ENCODE measurements at places on chromosomes 4 and X. TPM values are rescaled to one million over a fixed set of nuclear protein-coding genes. Genes with fewer than 3 reads are reported as not detected.

Gene HTRA3
- total RNA-seq: 0.27 TPM

Gene ABCG2
- total RNA-seq: 3.1 TPM

Gene CTSO
- 2.2 TPM for total RNA-seq

Gene JCHAIN
- total RNA-seq: not detected

Gene TMPRSS11B
- total RNA-seq: not detected

GRCh38 chr4:1215141-1216075 is 33.5 kb downstream of the CTBP1 start:
- no peak for DNase-seq

DNA sequence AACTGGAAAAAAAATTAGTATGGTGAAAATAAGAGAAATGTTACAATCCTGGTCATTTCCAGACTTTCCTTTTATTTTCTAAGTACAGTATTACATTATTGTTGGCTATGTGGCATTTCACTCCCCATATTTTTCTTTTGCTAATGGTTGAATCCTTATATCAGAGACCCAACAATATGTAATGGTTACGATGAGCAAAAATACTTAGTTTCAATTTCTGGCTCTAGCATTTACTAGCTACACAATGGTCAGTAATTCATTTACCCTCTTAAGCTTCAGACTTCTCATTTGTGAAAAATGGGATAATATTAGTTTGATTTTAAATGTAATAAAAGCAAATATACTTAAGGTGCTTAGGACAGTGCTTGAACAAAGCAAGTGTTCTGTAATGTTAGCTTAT is 942.9 kb upstream of the PABPC4L start:
- DNase-seq: no peak

- DNase-seq: no peak
These were observed 12.9 kb downstream of the LETM1 start for GRCh38 chr4:1842993-1843448.

- no peak for DNase-seq
These were observed 10.2 kb downstream of the CC2D2A start for GRCh38 chr4:15479913-15480185.

- no peak for DNase-seq
These were observed 87.5 kb downstream of the LEF1 start for GRCh38 chr4:108081256-108081655.

DNA sequence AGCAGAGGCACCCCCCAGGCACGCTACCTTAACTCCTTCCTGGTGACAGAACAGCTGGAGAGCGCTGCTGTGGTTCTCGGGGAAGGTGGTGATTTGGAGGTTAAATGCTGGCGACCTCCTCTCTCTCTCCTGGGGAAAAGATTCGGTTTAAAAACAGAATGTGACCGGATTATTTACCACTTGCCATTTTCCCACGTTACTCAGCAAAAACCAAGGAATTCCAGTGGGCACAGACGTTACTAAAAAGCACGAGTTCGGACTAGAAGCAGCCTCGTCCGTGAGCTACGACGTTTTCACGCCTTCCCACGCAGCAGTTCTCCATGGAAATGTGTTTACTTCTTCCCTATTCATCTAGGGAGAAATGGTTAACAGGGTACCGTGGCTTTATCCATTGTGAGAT is 32.3 kb upstream of the C4orf50 start:
- no peak for DNase-seq

DNA sequence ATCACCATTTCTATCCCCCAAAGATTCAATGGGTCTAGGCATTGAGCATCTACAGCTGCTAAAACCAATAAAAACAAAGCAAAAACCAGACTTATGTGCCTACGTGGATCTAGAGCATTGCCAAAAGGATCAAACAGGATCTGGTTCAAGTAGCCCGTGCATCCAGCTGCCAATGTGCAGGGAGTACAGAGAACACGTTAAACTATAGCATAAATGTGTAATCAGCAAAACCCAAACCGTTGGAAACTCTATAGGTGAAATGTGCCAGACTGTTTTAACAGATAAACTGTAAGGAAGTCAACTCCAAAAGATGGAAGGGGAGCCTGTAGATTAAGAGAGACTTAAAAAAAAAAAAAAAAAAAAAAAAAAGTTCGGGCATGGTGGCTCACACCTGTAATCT is 58.5 kb downstream of the APOO start:
- no peak for DNase-seq

DNA sequence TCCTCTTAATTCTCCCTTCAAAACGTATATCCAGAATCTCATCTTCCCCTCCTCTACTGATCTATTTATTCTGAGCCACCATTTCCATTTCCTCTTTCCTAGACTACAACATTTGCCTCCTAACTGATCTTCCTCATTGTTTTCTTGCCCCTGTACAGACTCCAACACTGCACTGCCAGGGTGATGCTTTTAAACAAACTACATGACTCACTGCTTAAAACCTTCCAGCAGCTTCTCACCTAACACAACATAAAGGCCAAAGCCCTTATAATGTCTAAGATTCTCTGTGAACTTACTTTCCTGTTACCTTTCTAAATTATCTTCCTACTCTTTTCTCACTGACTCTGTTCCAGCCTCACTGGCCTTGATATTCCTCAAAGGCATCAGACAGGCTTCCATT is 161.0 kb upstream of the HS3ST1 start:
- no peak for DNase-seq

DNA sequence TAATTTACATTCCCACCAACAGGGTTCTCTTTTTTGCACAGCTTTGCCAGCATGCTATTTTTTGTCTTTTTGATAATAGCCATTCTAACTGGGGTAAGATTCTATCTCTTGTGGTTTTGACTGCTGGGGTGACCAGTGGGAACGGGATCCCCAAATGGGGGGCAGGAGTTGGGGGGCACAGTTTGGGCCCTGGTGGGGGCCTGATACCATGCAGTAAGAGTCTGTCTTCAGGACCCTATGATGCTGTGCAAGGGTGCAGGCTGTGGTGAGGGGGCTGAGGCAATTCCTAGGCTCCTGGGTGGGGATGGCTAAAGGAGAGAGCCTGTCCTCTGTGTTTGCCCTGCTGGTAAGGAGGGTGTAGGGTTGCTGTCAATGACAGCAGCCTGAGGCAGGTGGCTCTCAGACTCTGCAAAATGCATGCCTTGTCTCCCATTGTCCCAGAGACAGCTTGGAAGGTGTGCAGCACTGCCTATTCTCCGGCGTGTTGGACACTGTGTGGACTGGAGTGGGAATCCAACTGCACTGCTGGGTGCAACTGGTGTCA is 172.7 kb upstream of the ARHGAP24 start:
- no peak for DNase-seq

DNA sequence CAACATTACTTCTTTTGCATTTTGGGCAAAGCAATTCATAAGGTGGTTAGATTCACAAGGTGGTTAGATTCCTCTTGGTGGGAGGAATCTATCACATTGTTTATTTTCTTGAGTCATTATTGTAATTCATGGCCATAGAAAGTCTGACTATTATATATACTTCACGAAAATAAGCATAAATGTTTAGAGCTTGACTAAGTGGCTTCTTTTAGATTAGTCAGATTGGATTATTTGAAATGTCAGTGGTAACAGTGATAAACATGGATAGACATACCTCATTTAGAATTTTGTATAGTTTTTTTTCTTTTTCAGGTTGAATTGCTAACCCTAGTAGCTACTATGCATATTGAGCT is 24.9 kb upstream of the DYNLT3 start:
- no peak for DNase-seq

DNA sequence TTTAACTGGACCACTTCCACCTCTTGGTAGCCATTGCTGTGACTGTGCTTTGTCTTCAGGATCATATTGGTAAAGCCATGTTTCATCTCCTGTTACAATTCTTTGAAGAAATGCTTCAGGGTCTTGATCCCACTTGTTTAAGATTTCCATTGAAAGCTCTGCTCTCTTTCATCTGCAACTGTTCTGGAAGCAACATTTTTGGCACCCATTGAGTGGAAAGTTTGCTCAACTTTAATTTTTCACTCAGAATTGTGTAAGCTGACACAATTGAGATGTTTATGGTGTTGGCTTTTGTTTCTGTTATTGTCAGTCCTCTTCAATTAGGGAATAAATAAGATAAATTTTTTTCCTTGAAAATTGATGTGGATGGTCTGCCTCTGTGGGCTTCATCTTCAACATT is 237.4 kb downstream of the MAPK10 start:
- DNase-seq: no peak

DNA sequence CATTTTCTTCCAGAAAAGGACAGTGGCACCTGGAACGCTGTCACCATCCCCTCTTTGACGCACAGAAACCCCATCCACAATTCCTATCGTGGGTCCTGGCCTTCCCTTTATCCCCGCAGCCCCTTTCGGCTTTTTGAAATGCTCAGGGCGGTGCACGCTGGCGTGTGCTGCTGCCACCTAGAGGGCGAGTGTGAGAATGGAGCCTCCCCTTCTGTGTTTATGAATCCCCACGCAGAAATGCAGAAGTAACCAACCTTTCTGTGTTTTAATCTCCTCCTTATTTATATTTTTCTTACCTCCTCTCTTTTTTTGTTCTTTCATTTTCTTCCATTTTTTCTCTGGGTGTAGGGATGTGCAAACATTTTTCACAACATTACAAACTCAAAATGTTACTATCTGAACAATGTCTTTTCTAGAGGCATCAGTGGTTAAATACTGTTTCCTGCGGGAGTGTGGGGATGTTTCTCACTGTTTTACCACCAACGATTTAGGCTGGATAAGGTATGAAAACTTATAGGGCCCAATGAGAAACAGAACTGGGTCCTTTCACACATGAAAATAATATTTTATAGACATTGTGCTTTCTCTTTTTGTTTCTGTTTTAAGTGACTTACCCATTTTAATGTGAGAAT is 50.0 kb downstream of the TMA16 start:
- peak; percentile 38 for DNase-seq

DNA sequence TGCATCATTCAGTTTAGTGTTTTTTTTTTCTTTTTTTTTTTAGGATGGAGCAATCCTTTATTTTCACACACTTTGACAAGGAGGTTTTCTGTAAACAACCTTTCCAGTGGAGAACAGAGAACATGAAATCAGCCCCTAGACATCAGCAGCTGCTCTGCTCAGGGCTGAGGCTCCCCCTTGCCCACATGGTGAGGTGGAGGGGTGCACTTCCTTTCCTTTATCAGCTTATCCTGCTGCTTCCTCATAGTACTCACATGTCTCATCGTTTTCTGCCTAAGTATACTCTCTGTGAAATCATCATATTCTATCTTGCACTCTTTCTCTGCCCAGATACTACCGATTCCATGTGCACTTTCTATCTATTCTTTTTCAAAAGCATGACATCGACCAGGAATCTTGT is 47.6 kb upstream of the PRSS12 start:
- no peak for DNase-seq

DNA sequence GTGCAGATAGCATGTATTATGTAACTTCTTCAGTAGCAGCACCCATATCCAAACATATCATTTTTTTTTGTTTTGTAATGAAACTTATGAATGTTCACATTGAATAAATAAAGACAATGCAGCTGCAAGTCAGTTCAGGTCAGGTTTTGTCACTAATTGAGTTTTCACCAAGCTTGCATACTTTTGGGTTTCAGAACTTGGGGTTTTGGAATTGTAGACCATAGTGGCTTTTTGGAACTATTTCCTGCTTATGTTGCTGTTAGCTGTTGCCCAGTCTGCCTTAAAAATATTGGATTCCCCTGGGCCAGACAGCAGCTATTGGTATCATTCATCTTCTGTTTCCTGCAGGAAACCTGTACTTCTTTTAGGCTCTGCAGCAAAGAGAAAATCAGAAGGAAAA is 113.4 kb upstream of the LIMCH1 start:
- no peak for DNase-seq

- peak; percentile 34 for DNase-seq
These were observed 2.0 kb upstream of the FATE1 start for GRCh38 chrX:151713849-151714248.

GRCh38 chr4:74374561-74375327 is 9.8 kb downstream of the EREG start:
- peak; percentile 88 for DNase-seq

- no peak for DNase-seq
These were observed 410.6 kb downstream of the IL1RAPL1 start for GRCh38 chrX:28997706-28998463.

DNA sequence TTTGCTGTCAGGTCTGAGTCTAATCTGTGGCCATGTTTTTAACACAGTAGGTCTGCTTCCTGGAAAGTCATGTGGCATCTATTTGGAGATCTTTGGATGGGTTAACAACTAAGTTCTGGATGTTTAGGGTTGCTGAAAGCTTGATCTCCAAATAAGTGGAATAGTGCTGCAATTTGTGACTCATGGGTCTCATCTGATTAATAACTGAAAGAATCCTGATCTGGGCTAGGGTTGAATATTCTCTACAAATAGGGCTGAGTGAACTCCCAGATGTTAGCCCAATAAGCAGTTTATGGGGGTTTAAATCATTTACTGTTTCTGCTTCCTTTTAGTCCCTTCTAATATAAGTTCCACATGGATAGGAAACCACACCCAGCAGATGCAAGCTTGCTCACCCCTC is 23.1 kb downstream of the CT47C1 start:
- DNase-seq: no peak

DNA sequence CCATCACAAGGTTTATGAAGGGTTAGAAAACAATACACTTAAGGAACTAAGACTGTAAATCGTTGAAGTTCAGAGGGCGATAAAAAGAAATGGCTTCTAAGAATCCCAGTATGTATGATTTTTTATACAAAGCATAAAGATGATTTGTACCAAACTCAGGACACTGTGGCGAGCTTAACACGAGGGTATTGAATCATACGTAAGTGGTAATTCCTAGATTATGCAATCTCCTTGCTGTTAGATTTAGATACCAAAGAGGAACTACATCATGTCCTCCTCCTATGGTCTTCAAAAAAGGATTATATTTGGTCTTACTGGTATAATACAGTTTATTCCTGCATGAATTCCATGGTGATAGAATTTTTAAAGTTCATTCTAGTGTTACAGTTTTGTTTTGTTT is 23.9 kb downstream of the NFKB1 start:
- DNase-seq: no peak

DNA sequence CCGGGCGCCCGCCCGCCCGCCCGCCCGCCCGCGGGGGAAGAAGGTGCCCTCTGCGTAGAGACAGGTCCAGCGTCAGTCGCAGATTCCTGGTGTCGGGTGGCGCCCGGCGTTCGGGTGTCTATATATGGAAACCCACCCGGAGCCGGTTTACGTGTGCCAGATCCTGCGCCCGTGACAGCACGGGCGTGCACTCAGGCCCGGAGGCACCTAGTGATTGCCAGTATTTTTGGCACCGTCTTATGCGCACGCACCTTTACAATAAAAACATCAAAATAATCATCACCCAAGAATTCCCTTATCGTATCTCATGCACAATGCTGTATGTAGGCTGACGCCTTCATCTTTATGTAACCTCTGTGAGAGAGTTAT is 519 bp downstream of the SLC25A4 start:
- DNase-seq: peak; percentile 12
